CD4-positive, alpha-beta T cell treated with Interleukin-17A for 4 hours (primary cell): ENCODE measurements at places on chromosomes 1 and 21.

DNA sequence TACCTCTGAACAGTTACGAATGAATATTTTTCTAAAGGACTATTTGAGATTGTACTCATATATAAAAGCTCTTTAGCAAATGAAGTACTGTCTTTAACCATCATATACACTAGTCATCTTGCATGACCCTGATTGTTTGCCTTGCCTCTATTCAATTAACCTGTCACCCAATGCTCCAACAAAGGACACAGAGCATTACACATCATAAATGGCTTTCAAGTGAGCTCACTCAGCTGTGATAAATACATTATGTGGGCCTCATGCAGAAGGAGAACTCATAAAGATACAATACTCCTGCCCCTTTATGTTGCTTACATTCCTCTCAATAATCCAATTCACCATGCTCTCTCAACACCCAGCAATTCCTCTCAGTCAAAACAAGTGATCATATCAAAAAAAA lies 993.0 kb upstream of the PRMT6 start:
- no peak for DNase-seq

DNA sequence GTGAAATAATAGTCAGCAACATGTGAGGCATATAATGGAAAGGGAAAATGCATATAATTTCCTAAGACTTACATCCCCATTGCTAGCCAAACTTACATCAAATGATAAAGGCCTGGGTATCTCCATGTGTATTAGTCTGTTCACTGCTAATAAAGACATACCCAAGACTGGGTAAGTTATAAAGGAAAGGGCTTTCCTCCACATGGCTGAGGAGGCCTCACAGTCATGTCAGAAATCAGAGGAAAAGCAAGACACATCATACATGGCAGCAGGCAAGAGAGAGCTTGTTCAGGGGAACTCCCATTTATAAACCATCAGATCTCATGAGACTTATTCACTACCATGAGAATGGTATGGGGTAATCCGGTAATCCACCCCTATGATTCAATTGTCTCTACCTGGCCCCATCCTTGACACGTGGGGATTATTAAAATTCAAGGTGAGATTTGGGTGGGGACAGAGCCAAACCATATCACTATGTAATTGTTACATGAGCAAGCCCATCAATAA lies 161.5 kb upstream of the SAMSN1 start:
- no peak for DNase-seq

- DNase-seq: no peak
These were observed 201.5 kb downstream of the PDE4B start for GRCh38 chr1:65994223-65994622.

DNA sequence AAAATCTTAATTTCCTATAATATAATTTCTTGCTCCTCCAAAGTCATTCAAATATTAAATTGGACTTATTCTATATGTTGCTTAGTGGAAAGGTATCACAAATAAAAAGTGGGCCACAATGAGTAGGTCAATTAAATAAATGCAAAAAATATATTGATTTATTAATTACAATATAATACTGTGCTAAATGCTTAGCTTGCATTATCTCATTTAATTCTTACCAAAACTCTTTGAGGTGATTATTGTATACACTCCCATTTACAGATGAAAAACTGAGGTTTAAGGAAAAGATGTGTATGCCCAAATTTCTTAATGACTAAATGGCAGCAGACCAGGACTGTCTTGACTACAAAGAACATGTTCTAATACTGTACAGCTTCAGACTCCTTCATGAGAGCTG lies 325.3 kb upstream of the SGIP1 start:
- no peak for DNase-seq

- no peak for DNase-seq
These were observed 40.6 kb upstream of the SOD1 start for GRCh38 chr21:31618696-31619430.

- DNase-seq: no peak
These were observed 4.3 kb downstream of the ADAMTSL4 start for GRCh38 chr1:150553392-150554085.

DNA sequence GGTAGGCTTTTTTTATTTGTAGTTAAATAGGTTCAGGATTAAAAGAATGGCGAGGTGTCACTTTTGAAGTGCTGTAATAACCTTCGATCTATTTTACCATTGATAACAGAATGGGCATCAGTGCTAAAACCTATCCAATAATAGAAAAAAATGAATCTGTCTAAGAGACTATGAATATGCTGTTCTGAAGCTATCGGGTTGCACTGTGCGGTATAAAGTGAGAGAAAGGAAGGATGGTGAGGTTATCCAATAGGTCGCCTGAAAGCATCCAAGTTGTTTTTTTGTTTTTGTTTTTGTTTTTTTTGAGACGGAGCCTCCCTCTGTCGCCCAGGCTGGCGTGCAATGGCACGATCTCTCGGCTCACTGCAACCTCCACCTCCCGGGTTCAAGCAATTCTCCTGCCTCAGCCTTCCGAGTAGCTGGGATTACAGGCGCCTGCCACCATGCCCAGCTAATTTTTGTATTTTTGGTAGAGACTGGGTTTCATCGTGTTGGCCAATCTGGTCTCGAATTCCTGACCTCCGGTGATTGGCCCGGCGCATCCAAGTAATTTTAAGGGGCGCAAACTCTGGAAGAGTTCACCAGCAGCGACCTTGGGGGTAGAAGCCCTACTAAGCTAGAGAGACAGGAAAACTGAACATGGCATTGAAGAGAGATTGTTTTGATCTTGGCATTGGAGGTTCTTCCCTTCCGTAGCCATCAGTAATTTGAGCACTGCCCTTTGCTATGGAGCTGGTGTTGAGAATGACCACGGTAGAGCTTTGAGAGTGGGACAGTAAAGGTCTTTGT lies 8.7 kb upstream of the MDM4 start:
- peak; percentile 20 for DNase-seq

DNA sequence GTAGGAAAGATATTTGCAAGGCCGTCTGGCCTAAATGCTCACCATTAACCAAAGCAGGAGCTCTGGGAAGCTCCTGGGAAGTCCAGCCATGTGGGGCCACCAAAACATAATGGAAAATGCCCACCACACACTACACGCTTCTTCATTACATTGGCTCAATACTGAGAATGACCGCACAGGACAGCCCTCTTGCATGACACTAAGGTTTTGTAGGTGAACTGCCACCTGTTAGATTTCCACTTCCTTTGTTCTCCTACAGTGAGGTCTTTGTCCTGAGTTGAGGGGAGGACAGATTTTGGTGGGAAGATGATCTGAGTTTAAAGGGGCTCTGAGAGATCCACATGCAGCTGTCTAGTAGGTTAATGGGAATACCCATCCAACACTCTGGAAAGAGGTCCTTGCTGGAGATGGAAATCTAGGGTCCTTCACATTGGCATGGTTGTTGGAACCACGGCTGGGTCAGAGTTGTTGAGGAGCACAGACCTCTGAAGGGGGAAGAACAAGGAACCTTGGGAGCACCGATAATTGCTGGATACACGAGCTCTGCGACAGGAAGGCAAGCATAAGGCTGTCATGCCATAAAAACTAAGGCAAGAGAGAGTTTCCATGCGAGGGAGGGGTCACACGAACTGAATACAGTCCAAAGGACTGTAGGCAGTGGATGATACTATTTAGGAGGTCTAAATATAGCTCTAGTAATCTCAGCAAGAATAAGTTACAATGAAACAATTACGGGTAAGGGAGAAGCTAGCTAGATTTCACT lies 105.5 kb upstream of the IRF2BP2 start:
- DNase-seq: no peak

DNA sequence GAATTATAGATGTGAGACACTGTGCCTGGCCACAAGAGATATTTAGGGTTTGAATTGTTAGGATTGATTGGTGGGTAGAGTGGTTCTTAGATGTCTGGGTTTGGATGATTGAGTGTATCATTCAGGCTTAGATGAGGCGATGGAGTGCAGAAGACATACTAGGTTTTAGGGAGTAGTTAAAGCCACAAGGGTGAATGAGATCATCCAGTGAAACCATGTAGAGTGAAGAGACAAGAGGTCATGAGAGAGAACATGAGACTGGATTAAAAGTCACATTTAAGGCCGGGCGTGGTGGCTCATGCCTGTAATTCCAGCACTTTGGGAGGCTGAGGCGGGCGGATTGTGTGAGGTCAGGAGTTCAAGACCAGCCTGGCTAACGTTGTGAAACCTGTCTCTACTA lies 37.2 kb downstream of the ZFYVE9 start:
- DNase-seq: no peak

DNA sequence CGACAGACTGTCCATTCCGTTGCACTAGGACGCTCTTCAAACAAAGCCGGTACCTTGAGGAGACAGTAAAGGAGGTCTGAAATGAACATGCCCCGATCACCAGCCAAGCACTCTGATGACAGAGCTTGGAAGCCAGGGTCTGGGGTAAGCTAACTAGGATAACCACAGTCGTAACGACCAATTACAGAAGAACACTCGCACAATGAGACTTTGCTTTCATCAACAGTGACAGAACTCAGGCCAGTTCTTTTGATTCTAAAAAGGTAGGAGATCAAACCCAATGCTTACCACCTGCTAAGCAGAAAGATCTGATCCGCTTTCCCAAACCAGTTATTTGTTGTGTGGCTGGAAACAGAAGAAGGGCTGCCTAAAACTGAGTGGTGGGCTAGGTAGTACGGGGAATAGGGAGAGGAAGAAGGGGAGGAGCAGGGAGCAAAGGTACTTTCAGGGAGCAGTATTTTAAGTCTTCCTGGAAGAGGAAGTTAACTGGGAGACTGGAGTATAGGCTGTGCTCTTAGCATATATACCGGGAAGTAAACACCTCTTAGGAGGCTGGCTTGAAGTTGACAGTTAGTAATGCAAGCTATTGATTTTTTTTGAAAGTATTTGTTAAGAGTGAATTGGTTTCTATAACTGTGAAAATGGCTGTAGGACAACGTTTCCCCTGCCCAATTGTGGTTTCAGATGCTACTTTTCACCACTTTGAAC lies 38.4 kb downstream of the UCK2 start:
- no peak for DNase-seq

GRCh38 chr1:159211331-159212136 lies 6.9 kb downstream of the ACKR1 start:
- DNase-seq: peak; percentile 40

DNA sequence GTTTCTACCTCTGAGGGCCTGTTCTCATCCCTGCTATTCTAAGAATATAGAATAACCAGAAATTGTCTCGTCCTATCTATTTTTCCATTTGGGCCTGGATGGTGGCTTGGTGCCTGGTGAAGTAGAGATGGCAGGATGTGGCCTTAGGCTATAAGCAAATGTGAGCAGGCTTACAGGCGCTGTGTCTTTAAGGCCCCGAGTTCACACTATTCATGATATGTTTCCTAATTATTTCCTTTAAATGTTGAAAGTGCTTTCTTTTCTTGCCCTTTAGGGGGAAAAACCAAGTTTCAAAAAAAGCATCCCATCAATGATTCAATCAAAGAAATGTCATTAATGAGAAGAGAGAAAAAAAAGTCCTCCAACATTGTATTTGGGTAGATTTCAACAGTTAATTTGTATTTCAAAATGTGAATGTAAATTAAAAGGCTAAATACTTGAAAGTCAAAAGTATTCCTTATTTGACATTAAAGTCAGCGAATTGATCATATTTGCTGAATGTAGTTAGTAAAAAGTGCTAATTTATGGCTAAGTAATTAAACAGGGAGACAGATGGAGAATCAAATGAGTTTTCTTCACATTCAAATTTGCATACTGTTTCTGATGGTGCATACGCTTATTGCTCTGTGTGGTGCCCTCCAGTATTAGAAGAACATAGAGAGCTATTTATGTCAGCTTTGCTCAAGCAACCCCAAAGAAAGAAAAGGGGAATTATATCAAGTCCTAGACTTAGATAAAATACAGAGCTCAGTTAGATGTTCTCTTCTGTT lies 34.0 kb upstream of the HUNK start:
- DNase-seq: no peak

- DNase-seq: no peak
These were observed 31.8 kb downstream of the DIPK1A start for GRCh38 chr1:92929461-92929860.

DNA sequence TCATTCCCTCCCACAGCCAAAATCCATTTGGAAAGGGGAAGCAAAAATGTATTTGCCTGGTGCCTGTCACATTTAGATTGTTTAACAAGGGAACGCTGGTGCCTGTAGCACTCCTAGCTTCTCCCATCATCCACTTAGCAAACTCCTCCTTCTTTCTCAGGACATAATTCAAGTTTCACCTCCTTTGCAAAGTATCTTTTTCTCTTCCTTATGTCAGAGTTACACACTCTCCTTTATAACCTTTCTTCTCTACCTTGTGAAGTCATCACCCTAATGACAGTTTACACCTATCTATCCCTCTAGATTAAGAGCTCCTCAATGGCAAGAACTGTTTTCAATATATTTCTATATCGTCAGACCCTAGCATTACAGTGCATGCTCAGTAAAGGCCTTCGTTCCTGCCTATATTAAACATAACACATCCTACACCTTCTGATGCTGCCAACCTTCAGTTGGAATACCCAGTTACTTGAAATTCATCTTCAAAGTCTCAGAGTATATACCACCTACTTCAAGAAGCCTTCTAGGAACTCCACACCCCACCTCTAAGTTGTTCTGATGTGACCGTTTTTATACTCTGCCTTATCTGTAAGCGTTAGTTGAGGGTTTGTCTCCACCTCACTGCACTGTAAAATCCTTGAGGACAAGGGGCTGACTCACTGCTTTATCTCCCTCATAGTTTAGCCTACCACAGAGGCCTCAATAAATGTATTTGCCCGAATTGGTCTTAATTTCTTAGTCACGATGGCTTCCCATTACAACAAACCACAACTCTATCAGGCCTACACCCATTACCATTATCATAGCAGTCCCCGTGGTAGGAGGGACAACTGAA lies 1.0 kb upstream of the EPS15 start:
- no peak for DNase-seq

DNA sequence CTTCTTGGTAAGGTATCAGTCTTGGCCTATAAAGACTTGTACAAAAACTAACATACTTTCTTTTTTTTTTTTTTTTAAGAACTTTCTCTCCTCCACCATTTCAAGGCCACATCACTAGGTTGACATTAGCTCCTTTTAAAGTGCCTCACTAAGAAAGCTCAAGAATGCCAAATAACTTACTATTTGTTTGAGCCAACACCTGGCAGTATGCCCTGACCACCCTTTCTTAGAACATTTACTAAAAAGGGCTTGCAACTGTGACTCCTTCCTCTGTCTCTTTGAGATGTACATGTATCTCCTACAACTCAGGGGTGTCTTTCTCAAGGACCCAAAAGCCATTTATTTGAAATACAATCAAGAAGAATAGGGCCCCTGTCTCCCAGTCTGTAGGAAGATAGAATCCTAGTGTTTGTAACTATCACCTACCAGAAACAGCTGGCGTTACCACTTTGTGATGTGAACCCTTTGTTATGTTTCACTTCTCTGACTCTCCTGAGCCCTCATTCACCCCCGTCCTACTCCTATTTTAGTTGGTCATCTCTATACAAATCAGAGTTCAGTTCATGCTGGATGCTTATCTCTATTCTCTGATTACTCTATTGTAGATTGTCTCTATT lies 12.2 kb upstream of the SAMD13 start:
- no peak for DNase-seq
